Type B pancreatic cell (in vitro differentiated cells): ENCODE measurements at places on chromosomes 5 and 9. TPM values are rescaled to one million over a fixed set of nuclear protein-coding genes. Genes with fewer than 3 reads are reported as not detected.

DNA sequence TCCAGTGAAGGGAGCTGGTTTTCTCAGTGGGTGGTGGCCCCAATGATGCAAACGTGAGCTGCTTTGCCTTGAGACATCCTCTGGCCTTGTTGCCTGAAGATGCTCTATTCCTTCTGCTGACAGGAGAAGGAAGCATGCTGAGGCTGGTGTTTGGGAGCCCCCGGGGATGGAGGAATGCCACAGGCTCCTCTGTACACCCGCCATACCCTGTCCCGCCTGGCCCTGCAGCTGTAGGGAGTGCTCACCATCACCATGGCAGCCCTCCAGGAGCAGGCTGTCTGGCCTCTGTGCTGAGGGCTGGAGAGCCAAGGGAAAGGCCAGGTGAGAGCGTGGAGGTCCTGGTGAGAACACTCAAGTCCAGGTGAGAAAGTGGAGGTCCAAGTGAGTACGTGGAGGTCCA is 134.4 kb downstream of the MRPL36 start:
- peak overlapping the region; percentile 66 for H3K4me3 ChIP-seq
- no peaks in the 10 kb centered on the region for H3K36me3 ChIP-seq
- peaks cover 69% of the 10 kb centered on the region for H3K27me3 ChIP-seq

DNA sequence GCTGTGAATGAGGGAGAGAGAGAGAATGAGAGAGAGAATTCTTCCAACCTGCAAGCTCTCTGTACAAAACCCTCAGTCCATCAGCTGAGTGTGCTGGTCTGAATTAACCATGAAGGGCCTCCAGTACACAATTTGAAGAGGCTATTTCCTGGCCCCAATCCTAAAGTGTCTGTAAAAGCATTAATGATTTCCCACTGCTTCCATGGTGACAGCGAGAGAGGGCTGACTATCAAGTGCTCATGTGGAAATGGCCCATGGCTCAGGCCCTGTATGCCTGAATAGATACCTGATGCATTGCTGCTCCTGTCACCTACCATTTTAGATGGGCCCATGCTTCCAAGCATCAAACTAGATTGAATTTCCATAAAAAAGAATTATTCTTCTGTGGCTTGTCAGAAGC is 592.4 kb downstream of the KIF4B start:
- H3K27ac ChIP-seq: no peak overlapping the region
- peaks cover 7% of the 10 kb centered on the region for H3K27me3 ChIP-seq
- H3K4me3 ChIP-seq: no peak overlapping the region
- H3K36me3 ChIP-seq: no peaks in the 10 kb centered on the region
- peaks cover 5% of the 10 kb centered on the region for H3K4me1 ChIP-seq
- no peak for DNase-seq

GRCh38 chr9:35518981-35519679 is 29.2 kb downstream of the RUSC2 start:
- H3K27me3 ChIP-seq: no peaks in the 10 kb centered on the region
- H3K4me3 ChIP-seq: peak overlapping the region; percentile 47
- H3K36me3 ChIP-seq: peaks cover 4% of the 10 kb centered on the region
- peaks cover 47% of the 10 kb centered on the region for H3K4me1 ChIP-seq

DNA sequence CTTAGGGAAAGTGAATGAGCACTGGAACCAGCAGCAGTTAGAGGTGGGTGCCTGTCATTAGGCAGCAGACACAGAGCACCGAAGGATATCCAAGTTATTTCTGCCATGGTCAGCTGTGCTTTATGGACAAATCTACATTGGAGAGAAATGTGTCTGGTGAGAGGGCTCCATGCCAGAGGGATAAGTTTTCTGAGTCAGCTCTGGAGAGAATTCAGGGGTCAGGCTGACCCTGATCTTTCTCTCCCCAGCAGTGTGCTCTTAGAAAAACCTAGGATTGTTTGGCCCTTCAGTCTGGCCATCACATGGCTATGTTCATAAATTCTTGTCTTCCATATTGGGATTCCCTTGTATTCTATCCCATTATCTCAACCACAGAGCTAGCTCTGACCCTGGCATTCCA is 8.9 kb upstream of the IL17B start:
- peaks cover 12% of the 10 kb centered on the region for H3K4me1 ChIP-seq
- no peaks in the 10 kb centered on the region for H3K36me3 ChIP-seq
- DNase-seq: no peak
- no peak overlapping the region for H3K4me3 ChIP-seq
- H3K27ac ChIP-seq: no peak overlapping the region

DNA sequence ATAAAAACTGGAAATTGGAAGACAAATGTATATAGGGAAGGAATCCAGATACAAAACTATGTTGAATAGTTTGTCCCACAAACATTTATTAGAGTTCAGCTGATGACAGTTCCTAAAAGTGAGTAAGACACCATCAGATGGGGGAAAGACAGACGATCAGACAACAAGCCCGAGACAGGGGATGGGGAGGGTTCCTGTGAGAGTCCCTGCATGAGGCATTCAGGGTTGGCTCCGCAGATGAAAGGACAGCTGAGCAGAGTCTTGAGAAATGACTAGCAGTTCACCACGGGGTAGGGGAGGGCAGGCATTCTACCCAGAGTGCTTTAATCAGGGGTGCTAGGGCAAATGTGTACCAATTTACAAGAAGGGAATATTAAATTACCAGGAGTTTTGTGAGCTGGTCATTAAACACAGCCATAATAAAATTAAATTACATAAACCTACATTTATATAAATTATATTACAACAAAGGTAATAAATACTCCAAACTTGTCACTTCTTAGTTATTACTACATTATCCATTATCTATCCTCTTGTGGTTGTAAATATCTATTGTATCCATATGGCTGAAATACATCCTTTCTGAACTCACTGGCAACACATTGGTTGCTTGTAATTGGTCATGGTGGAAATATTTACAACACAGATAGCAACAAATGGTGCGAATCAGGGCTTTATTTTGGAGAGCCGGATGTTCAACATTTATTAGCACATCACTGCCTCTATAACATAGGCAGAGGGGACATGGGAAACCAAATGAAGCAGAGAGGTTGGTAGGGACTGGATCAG is 27.8 kb downstream of the TNFSF15 start:
- DNase-seq: no peak
- H3K27ac ChIP-seq: no peak overlapping the region
- peaks cover 10% of the 10 kb centered on the region for H3K27me3 ChIP-seq

The SPINK4 gene
- not detected in 2 replicates for total RNA-seq

The NR5A1 gene
- total RNA-seq: 0.12 and 0.26 TPM in 2 replicates

The KCTD16 gene
- 3.0 and 4.5 TPM in 2 replicates for total RNA-seq
